ENCODE measurements at places on chromosomes 1 and 21.
A peak's percentile ranks its signal among the peaks of the same experiment; 100 is the strongest.

- DNase-seq = no peak
These were observed 36.6 kb downstream of the LUZP1 start for GRCh38 chr1:23132033-23132432.

GRCh38 chr1:3731583-3732433 is 20.4 kb upstream of the CCDC27 start:
- DNase-seq = peak; percentile 17

GRCh38 chr21:16983420-16983819 is 529.4 kb upstream of the CXADR start:
- no peak for DNase-seq

GRCh38 chr1:21820597-21821232 is 8.7 kb downstream of the LDLRAD2 start:
- no peak for DNase-seq

GRCh38 chr21:31952828-31953227 is 80.0 kb downstream of the HUNK start:
- no peak for DNase-seq

- no peak for DNase-seq
These were observed 20.7 kb downstream of the SFT2D2 start for GRCh38 chr1:168246506-168246905.

DNA sequence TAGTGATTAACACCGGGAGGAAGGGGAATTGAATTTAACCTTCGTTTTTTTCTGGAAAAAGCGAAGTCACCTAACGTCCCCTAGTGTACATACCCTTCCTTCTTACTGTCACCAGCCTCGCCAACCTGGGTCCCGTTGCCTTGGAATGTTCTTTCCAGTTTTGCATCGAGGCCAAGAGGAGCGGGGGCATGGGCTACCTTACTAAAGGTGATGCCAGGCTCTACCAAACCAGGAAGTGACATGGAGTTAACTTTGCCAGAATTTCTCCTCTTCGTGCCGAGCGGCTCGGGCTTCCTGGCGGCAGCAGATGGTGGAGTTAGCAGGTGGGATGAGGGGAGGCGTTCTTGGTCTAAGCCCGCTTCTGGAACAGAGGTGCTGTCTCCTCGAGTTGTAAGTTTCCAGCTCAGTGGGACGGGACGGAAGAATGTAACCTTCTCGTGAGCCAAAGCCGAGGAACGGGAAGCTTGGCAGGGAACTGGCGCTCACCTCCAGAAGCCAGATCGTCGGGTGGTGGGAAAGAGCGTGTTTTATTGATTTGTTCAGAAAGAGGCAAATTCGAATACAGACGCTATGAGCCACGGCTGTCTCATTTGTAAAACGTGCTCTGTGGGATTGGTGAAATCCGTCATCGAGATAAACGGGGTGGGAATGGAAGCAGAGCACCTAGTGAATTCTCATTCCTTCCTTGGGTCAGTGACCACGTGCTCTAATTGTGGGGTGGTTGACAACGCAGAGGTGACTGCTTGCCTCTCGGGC is 486 bp downstream of the NIPAL3 start:
- DNase-seq = peak; percentile 67

DNA sequence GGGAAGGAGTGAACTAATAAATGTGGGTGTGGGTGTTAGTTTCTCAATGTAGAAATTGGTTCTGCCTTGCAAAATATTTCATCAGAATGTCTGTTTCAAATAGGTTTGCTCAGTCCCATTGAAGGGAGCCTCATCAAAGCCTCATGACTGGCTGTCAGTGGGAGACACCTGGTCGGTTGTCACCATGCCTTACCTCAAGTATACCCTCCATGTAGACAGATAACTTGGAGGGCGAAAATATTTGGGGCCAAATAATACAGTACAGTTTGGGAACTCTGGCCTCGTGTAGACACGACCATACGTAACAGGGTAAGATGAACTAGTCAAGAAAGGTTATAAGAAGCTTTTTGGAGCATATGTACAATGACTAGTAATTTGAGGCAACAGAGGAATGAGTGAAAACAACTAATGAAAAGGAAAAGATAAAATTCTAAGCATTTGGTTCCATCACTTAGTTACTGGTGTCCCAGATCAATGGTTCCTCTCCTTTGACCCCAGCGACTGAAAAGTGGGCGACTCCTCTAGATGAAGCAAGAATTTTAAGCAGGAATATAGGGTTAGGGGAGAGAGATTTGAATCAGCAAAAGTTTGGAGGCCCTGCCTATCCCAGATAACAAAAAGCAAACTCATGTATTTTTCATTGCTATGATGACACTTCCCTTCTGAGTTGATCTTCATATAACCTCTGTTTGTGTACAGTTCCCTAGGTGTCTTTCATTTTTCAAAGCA is 163.9 kb downstream of the LRRC40 start:
- no peak for DNase-seq

- no peak for DNase-seq
These were observed at the start of gene MXRA8 for GRCh38 chr1:1358433-1359271. Gene MXRA8 (minus strand): TSS chr1:1358555. CDS start chr1:1358504, 51 bp downstream.

DNA sequence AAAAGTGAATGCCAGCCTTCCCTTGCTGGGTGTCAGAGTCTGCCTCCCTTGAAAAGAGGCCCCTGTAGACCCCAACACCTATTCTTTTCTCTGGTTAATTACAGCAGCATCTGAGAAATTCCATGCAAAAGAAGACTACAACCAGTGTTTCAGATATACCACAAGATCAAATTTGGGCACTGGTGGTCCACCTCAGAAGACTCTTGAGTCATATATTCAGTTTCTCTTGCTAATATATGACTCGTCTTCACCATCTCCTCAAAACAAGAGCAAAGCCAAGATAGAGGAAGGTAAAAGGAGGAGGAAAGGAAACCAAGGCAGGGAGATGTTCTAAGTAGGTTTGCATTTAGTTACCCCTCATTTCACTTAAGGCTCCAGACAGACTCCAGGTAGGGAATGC is 259.9 kb downstream of the ZNF648 start:
- DNase-seq = no peak

DNA sequence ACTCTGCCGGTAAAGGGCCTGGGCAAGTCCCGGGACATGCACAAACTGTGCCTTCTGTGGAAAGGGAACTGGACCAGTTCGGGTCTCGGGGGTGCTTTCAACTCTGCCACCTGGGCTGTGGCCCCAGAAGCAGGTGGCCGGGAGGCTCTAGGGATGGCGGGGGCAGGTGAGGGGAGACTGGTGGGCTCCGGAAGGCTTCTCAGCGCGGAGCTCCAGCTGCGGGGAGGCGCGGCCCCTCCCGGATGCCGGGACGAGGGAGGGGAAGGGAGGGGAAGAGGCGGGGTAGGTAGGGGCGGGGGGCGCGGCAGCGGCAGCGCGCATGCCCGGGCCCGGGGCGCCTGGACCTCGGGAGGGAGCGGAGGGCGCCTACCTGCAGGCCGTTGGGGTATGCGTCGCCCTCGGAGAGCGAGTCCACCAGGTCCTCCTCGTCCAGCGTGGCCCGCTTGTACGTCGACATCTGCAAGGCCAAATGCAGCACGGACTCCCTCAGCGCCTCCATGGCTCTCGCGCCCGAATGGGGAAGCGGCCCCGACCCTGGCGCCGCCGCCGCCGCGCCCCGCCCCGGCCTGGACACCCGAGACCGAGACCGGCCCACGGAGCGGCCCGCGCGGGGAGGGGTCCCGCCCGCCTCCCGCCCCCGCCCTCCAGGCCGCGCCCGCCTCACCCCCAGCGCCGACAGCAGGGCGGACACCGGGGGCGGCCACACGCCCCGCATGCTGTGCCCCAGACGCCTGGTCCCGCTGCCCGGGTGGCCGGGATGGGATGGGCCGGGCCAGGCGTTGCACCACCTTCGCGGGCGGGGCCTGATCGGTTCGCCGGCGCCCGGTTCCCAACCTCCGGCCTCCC is at the start of gene ECE1:
Gene ECE1 (minus strand): TSS at position 764 of the 846 bp plus-strand sequence. CDS start 49 bp downstream, at position 715.
- DNase-seq = no peak

DNA sequence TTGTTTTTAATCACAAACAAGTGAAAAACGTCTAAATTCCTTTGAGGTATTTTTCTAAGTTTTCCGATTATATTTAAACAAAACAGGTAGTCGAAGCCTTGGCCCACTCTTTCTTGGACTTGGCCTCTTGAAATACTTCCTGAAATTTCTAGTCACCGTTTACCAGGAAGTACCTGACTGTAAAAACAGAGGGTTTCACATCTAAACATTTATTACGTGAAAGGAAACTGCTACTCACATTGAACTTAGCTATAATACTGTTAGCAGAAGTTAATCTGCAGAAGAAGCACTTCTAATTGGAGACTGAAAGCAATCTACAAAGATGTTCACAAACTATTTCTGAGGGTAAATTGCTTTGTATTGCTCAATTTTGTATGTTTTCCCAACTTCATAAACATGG is 526.0 kb upstream of the ADGRL4 start:
- no peak for DNase-seq

GRCh38 chr1:227401562-227402342 is 83.5 kb upstream of the CDC42BPA start:
- no peak for DNase-seq

DNA sequence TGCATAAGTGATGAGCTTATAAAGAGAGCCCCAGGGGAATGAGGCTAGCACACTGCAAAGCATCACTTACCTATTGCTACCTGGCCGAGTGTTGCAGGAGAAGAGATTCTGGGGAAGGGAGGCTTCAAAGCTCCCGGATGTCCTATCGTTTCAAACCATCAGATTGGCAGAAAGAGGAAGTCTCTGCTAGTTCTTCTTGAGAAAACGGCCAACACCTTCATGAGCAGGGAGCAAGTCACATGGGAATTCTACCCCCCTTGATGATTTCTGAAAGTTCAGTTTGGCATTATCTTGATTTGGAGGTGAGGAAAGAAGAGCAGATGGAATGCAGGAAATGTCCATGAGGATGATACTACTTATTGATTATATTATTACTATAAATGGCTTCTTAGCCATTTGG is 16.2 kb downstream of the SYF2 start:
- DNase-seq = no peak

DNA sequence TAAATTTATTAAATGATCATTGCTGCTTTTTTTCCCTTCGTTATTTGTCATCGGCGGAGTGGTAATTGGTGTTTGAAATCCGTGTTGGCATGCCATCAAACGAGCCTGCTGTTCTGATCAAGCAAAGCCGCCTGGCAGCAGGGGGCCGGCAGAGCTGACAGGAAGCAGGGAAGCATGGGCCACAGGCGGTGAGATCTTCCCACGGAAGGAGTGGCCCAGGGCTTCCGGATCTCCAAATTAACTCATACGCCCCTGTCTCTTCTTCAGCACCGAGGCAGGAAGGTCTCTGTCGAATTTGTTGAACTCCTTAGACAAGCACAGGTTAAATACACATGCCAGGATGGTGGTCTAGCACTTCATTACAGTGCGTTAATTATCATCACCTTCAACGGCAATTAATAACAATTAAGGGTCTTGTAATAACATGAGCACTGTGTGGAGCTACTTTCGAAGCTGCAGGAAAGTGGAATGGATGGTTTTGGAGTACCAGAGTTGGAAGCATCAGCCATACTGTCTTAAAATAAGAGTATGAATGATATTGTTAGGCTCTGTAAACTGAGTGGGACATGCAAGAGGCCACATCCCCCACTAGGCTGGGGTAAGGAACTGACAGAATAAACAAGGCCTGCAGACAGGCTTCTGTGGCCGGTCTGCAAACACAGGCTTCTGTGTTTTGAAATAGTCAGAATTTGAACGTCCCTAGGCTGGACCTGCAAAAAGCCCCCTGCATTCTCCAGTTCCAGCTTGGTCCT is 199.4 kb upstream of the DAB1 start:
- DNase-seq = peak; percentile 70

Data from cerebellar cortex (tissue), 1 donor.